Stimulated activated CD8-positive, alpha-beta memory T cell treated with anti-CD3 and anti-CD28 coated beads, Interleukin-15, amount 100 ng/mL, for 24 hours (primary cell): ENCODE measurements at places on chromosomes 5 and 9.

- DNase-seq = no peak
These were observed 55.1 kb downstream of the ABCA1 start for GRCh38 chr9:104872656-104873488.

DNA sequence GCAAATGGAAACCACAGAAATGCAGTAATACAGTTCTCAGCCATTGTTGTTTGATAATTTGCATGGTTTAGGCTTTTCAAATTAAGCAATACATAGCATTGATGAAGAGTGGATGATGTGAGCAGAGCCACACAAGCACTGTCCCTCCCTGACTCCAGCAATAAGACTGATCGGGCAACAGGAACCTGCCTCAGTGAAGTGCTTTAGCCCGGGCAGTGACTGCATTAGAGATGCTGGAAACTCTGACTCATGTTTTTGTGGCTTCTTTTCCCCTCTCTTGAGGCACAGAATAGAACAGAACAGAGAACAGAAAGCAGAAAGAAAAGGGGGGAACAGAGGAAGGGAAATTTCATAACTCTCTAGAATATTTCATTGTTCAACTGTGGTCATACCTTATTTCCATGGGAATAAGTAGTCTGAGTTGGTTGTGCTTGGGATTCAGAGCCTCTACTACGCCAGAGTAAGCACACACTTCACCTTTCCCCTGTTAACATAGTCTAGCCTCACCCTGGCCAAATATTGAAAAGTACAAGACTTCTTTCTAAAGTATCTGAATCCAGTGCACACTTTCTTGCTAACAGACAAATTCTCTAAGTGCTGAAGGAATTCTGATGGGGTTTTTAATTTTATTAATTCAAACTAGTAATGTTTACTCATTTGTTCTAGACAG lies 164.8 kb upstream of the VCAN start:
- DNase-seq = no peak

DNA sequence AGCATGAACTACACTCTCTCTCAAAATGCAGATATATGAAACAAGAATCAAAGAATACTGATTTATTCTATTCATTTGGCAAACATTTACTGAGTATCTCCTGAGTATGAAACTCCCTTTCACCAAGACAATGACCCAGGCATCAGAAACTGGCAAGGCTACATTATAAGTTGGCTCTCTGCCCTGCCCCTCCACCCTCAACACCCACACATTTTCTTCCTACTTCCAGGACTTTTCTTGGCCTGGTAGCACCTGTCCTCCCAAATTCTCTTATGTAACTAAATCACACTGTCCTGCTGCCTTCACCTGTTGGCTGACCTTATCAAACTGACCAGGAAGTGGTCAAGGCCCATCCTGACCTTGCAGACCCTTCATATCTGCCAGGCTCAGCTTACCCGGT lies 3.5 kb downstream of the RASEF start:
- no peak for DNase-seq

GRCh38 chr9:91247278-91247677 lies 114.4 kb downstream of the AUH start:
- no peak for DNase-seq

GRCh38 chr9:132505991-132506655 lies 76.3 kb upstream of the BARHL1 start:
- no peak for DNase-seq

- no peak for DNase-seq
These were observed 31.9 kb downstream of the PALM2AKAP2 start for GRCh38 chr9:109811876-109812275.

DNA sequence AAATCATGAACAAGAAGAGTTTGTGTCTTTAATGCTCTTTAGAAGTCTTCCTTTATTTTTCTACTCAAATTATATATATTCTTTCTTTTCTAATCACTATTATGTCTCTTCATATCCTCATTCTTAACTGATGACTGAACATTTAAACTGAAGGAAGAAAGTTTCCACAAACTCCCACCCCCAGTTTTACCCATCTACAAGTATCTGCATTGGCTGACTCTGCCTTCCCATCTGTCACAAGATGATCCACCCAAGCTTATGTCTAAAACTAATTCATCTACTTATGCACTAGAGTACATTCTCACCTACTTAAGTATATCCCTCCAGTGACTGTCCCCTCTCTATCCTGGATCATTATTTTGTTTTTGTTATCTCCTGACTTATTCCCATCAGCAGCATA lies 344.5 kb downstream of the PRR16 start:
- DNase-seq = no peak

GRCh38 chr5:123129811-123130210 lies 40.8 kb downstream of the PRDM6 start:
- no peak for DNase-seq

GRCh38 chr5:93165559-93165958 lies 415.5 kb downstream of the NR2F1-AS1 start:
- DNase-seq = no peak

- no peak for DNase-seq
These were observed 835.7 kb downstream of the MAT2B start for GRCh38 chr5:164341056-164341619.

DNA sequence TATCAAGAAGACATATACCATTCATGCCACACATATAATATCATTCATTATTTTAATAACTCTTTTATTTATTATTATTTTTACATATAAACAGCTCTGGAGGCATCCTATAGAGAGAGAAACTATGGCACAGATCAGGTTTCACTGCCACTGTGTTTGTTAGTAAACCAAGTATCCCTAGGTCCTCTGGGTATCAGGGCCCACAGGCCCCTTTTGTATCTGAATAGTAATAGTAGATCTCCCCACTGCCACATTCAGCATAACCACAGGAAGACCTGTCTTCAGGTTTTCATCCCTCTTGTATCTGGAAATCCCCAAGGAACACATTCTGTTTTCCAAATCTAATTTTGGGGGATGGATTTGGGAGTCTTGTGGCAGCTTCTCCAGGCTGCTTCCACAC lies 94.0 kb downstream of the SPATA31D1 start:
- DNase-seq = no peak

DNA sequence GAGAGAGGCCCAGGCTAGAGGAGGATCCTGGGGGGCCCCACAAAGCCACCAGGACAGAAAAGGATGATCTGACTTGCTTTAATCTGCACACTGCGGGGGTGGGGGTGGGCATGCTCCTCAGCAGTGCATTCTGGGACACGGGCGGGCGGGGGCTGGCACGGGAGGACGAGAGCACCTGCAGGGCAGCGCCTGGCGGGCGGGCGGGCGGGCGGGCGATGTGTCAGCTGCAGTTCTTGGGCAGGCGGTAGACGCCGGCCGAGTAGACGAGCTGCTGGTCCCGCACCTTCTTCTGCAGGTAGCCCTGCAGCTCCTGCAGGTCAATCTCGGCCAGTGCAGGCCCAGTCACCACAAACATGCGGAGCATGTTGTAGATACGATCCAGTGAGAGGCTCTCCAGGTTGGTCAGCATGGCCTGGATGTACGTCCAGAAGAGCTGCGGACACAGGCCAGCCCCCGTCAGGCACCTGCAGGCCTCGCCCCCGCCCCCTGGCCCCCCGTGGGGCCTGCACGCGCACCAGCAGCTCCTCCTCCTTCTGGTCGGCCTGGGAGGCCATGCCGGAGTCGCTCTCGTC lies 3.0 kb upstream of the TMEM210 start:
- no peak for DNase-seq

DNA sequence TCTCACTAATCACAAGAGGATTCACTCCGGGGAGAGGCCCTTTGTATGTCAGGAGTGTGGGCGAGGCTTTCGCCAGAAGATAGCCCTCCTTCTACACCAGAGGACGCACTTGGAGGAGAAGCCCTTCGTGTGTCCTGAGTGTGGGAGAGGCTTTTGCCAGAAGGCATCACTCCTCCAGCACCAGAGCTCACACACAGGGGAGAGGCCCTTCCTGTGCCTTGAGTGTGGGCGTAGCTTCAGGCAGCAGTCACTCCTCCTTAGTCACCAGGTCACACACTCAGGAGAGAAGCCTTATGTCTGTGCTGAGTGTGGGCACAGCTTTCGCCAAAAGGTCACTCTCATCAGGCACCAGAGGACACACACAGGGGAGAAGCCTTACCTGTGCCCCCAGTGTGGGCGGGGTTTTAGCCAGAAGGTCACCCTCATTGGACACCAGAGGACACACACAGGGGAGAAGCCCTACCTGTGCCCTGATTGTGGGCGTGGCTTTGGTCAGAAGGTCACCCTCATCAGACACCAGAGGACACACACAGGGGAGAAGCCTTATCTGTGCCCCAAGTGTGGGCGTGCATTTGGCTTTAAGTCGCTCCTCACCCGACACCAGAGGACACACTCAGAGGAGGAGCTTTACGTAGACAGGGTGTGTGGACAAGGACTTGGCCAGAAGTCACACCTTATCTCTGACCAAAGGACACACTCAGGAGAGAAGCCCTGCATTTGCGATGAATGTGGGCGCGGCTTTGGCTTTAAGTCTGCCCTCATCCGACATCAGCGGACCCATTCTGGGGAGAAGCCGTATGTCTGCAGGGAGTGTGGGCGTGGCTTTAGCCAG lies 27.8 kb downstream of the NUTM2F start:
- DNase-seq = no peak

- DNase-seq = no peak
These were observed 53.3 kb upstream of the ANGPTL2 start for GRCh38 chr9:127175764-127176163.

DNA sequence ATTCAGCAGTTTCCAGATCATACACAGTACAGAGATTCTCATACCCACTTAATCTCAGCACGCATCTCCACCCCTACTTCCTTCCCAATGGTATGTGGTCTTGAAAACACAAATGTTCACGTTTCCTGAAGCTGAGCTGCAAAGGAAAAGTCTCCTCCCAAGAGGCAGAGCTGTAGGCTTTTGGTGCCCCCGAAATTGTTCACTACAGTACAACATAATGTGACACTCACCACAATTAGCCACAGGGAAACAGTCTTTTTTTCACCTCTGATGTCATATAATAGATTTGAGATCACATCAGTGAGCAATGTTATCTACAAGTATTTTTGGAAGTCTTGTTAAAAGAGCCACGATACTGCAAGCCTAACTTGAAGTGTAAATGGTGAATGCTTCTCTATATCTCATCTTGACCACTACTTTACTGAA lies 40.2 kb downstream of the NFIB start:
- DNase-seq = no peak

GRCh38 chr5:168186289-168187074 lies 105.0 kb upstream of the WWC1 start:
- no peak for DNase-seq

GRCh38 chr9:112009656-112010055 lies 113.0 kb downstream of the UGCG start:
- DNase-seq = no peak

DNA sequence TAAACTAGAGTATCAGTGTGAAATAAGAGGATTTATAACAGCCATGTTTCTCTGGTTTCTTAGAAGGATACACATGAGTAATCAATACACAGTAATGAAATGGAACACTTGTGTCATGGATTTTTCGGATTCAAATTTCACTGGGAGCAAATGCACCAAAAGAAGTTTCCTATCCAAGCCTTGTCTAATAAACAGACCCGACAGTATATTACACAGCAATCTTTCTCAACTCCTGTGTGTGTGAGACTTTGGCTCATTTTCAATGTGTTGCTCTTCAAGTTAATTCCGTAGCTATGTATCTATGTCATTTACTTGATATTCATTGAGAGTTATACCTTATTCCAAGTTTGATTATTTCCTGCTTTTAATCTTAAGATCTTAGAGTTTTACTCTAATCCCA lies 930.2 kb downstream of the MAT2B start:
- no peak for DNase-seq

- DNase-seq = no peak
These were observed 28.1 kb downstream of the LMNB1 start for GRCh38 chr5:126805063-126805462.

DNA sequence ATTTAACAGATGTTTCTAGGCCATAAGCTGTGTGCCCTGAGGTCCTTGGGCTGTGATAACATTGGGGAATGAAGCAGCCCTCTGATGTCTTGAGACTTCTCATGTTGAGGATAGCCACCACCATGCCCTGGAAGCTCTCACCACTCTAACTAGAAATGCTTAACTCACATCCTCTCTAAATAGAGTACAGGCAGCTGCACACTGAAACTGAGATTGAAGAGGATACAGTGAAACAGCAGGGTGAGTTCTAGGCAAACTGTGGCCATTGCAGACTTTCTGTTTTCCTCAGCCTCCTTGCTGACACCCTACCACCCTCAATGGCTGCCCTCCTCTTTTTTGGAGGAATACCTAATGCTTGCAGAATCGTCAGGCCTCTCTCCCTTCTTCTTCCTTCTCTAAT lies 22.4 kb downstream of the UTP15 start:
- DNase-seq = no peak

- DNase-seq = no peak
These were observed 33.4 kb downstream of the STOM start for GRCh38 chr9:121336665-121337064.

- no peak for DNase-seq
These were observed 156.5 kb upstream of the NFIL3 start for GRCh38 chr9:91580136-91580535.

DNA sequence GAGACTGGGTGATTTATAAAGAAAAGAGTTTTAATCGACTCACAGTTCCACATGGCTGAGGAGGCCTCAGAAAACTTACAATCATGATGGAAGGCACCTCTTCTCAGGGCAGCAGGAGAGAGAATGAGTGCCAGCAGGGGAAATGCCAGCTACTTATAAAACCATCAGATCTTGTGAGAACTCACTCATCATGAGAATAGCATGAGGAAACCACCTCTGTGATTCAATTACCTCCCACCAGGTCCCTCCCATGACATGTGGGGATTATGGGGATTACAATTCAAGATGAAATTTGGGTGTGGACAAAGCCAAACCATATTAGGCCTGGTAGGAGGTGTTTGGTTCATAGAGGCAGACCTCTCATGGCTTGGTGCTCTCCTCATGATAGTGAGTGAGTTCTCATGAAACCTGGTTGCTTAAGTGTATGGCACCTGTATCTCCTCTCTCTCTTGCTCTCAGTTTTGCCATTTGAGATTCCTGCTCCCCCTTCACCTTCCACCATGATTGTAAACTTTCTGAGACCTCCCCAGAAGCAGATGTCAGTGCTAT lies 39.8 kb downstream of the GAPT start:
- DNase-seq = no peak

- no peak for DNase-seq
These were observed 62.3 kb downstream of the LHFPL2 start for GRCh38 chr5:78586251-78586650.

- no peak for DNase-seq
These were observed 71.8 kb downstream of the ANGPTL2 start for GRCh38 chr9:127050591-127051001.

GRCh38 chr9:82993856-82994605 lies 68.9 kb downstream of the RASEF start:
- no peak for DNase-seq

- no peak for DNase-seq
These were observed 6.1 kb downstream of the CA9 start for GRCh38 chr9:35679766-35680330.
